ENCODE measurements at places on chromosomes 2 and 18.

DNA sequence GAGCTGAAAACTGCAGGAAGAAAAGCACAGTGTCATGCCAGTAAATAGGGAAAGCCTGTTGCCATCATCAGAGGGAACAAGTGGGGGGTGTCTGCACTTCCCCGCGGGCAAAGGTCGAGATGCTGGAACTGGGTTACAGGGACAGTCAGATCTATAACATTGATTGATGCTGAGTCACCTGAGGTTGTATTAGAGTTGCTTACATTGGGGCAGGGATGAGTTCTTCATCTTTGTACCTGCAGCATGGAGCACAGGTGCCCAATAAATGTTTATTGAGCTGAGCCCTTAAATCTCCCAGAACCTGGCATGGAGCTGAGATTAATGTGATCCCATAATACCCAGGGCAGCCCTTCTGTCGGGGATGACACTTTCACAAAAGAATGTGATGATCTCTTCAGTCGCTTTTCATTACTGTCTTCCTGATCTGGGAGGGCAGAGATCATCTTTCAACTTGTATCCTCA is 5.9 kb upstream of the RNF152 start:
- no peak for DNase-seq

GRCh38 chr2:151063271-151063670 is 198.4 kb downstream of the RBM43 start:
- no peak for DNase-seq

DNA sequence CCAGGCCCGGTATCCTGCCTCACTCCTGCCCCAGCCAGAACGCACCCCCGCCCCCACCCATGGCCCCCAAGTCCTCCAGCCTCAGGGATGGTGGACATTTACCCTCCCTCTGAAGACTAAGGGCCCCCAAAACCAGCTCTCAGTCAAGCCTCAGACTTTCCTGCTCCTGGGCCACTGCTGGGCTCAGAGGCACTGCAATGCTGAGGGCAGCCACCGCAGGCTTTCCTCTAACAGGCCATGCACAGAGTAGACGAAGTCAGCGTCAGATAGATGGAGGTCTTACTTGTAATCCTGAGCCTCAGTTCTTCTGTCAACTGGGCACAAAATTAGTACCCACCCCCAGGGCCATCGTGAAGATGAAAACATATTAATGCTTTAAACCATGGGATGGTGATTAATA is 92.6 kb downstream of the TTC32 start:
- no peak for DNase-seq

DNA sequence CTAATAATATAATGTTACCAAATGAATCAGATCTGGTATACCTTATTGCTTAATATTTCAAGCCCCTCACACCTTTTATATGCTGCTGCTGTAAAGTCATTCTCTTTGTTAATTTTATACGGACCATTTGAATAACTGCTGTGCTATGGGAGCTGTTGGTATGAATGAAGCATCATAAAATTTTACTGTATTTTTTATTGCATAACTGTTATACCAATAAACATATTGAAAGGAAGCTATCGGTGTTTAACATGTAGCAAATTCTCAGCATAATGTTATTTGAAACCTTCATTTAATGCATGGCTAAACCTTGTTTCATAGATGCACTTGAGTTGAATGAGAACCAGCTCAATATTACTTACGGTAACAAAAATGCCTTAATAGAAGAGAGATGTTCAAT is 1040.3 kb downstream of the SOCS6 start:
- DNase-seq: no peak

DNA sequence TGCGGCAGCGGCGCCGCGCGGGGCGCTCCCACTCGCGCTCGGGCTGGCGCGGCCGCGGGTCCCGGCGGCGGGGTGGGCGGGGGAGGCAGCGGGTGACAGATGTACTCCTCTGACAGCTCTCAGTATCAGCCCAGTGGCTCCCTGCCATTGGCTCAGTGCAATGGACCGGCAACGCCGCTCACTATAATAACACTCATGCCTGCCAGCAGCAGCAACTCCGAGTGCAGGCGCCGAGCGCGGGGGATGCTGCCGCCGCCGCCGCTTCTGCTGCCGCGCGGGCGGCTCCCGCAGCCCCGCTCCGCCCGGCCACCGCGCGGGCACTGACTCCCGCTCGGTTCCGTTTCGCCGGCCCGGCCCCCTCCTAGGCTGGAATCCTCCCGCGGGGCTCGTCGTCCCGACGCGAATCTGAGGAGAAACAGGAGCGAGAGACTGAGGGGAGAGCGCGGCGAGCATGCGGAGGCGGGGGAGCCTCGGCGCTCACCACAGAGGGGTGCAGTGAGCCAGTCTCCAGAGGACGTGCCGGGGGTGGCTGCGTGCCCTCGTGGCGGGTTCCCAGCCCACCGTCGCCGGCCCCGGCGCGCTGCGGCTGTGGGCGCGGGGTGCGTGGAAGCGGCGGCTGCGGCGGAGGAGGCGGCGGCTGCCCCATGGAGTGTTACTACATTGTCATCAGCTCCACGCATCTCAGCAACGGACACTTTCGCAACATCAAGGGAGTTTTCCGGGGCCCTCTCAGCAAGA is at the start of gene ZNF804A:
Gene ZNF804A (plus strand): TSS at position 214 of the 738 bp plus-strand sequence. CDS start 431 bp downstream, at position 645.
- no peak for DNase-seq
